ENCODE measurements at places on chromosomes 5 and 9.

GRCh38 chr9:27785714-27786100 lies 212.4 kb upstream of the C9orf72 start:
- no peak for DNase-seq

GRCh38 chr5:74069741-74070140 lies 443.7 kb downstream of the ARHGEF28 start:
- no peak for DNase-seq

- DNase-seq = no peak
These were observed 41.8 kb upstream of the KCNMB1 start for GRCh38 chr5:170430866-170431437.

GRCh38 chr9:118306801-118307200 lies 602.6 kb downstream of the TLR4 start:
- DNase-seq = no peak

- DNase-seq = no peak
These were observed 138.5 kb downstream of the MPDZ start for GRCh38 chr9:13140843-13141592.

GRCh38 chr5:33238826-33239695 lies 201.7 kb upstream of the TARS1 start:
- DNase-seq = no peak

DNA sequence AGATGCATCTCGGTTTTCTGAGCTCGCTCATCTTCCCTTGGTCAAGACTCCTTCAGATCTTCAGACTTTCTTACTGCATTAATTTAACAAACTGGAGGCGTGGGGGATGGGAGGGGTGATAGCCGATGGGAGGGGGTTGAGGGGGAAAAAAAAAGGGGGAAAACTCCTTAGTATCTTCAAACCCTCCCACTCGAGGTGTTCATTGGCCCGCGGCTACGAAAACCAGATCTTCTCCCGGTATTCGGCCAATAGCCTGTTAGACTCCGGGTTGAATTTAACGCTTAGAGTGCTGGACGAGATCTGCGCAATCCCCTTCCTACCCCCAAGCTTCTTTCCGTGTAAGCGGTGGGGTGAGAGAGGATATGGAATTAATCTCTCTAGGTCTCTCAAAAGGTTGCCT lies 689 bp upstream of the GLRA1 start:
- no peak for DNase-seq

- DNase-seq = peak; percentile 26
These were observed 586 bp downstream of the TXN start for GRCh38 chr9:110255463-110256379.

- no peak for DNase-seq
These were observed 61.4 kb downstream of the ARHGEF28 start for GRCh38 chr5:73687357-73687756.

DNA sequence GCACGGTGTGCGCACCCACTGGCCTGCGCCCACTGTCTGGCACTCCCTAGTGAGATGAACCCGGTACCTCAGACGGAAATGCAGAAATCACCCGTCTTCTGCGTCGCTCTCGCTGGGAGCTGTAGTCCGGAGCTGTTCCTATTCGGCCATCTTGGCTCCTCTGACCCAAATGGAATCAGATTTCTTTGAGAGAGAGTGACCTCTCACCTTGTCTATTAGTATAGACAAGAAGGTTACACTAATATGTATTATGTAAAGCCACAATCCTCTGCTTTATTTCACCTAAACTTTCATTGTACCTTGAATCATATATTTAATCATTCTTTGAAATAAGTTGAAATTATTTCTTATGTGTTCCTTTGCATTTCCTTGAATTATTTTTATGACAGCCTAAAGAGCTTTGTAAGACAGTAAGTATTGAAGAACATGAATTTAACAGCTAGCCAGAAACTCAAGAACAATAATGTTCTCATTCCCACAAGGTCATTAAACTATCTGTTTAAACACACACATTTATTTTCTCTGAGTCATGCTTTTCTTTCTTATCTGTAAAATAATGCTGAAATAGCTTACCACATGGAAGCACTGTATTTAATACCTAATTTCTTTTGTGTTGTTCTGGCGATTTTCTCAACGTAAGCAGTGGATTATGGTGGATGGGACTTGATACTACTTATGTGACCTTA lies 91.8 kb upstream of the DMRTA1 start:
- no peak for DNase-seq

DNA sequence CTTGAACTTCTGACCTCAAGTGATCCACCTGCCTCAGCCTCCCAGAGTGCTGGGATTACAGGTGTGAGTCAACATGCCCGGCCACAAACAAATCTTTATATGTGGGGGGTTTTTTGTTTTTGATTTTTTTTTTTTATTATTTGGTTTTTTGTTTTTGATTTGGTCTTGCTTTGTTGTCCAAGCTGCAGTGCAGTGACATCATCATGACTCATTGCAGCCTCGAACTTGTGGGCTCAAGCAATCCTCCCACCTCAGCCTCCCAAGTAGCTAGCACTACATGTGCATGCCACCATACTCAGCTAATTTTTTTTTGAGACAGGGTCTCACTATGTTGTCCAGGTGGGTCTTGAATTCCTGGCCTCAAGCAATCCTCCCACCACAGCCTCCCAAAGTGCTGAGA lies 42.4 kb downstream of the ALDH7A1 start:
- no peak for DNase-seq

DNA sequence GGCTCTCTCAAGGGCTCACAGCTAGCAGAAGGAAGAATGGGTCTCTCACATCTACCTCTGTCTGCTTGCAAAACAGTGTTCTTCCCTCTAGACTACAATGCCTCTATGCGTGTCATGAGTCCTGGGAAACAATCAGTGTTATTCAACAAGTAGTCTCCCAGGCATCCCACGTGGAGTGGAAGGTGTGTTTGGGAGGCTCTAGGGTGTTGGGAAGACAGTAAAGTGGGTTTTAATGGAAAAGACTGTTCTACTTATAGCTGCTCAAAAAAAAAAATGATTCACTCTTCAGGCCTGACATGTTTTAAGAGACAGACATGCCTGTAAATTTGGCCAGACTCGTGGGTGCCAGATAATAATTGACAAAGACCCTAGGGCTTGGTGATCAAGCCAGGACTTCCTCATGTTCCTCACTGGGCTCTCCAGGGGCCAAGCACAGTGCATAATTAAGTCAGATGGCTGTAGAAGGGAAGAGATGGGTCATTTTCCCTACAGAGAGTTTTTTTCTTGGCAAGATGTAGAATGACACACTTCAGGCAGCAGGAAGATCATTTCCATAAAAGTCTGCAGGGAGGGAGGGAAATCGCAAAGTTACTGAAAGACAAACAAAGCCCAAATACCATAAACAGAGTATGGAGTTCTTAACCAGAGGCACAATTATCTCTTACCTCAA lies 246.4 kb downstream of the ACTL7B start:
- DNase-seq = no peak

- DNase-seq = no peak
These were observed 48.6 kb upstream of the SLCO6A1 start for GRCh38 chr5:102547141-102548035.

GRCh38 chr5:93406971-93407401 lies 174.0 kb downstream of the NR2F1-AS1 start:
- no peak for DNase-seq

Measured in activated naive CD4-positive, alpha-beta T cell (primary cell).